Frontal cortex (tissue), 4 donors: ENCODE measurements at places on chromosomes 6 and 20.

- DNase-seq: no peak
Observed at GRCh38 chr20:33653900-33654596, 8.1 kb upstream of the C20orf144 start.

GRCh38 chr6:49633541-49633940, 3.1 kb downstream of the RHAG start:
- no peak for DNase-seq

GRCh38 chr6:88599571-88599970, 363.8 kb downstream of the RNGTT start:
- no peak for DNase-seq

DNA sequence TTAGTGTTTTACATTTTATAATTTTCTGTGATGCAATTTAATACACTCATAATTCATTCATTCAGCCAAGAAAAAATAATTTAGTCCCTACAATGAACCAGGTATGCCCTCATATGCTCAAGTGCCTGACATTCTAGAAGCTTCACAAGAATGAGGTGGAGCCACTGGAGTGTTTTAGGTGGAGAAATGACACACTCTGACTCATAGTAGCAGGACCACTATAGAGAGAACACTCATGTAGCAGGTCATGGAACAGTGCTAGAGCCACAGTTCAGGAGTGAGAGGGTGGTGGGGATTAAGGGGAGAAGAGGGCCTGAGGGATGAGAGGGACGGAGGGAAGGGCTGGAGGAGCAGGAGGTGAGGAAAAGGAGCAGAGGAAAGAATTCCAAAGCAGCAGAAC, 1.4 kb upstream of the HLA-G start:
- DNase-seq: no peak

DNA sequence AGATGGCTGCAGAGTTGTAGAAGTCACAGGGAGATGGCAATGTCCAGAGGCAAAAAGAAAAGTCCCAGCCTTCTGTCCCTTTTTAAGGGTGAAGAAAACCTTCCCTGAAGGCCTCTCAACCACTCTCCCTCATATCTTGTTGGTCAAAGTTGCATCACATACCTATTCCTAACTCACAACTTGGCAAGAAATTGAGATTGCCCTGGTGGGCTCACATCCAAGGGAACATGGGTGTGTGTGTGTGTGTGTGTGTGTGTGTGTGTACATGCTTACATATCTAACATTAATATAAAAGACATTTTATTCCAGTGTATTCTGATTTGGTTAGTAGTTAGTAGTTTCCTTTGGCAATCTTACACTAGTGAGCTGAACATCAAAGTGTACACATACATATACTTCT, 144.3 kb upstream of the SALL4 start:
- DNase-seq: no peak

- DNase-seq: no peak
Observed at GRCh38 chr20:5039889-5040288, 38.6 kb upstream of the SLC23A2 start.

- no peak for DNase-seq
Observed at GRCh38 chr20:21357844-21358243, 39.5 kb downstream of the NKX2-4 start.

DNA sequence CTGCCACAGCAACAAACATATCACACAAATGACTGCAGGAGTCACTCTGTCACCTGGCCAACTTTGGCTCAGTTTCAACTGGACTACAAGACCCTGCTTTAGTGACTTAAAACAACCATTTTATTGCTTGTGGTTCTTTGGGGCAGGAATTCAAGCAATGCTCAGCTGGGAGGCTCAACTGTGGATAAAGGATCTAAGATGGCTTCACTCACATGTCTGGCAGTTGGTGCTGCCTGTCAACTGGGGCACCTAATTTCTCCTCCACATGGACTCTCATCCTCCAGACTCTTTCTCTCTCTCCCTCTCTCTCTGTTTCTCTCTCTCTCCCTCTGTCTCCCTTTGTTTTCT, 2.8 kb upstream of the EPB41L2 start:
- no peak for DNase-seq
